ENCODE measurements at places on chromosomes 6 and 20.

DNA sequence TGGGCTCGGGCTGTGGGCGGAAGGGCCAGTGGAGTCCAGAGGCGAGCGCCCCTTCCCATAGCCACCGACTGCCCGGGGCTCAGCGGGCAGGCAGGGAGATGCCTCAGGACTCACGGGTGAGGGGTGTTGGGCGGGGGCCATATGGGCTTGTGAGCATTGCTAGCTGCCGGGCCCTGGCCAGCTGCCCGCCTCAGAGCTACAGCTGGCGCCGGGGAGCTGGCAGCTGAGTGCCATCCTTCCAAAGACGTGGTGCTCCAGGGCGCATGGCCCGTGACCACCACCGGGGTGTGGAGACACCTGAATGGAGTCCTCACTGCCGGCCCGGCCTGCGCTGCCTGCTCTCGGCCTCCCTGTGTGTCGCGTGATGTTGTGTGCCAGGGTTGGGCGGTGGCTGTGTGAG is 10.6 kb upstream of the RBBP8NL start:
- DNase-seq = no peak

DNA sequence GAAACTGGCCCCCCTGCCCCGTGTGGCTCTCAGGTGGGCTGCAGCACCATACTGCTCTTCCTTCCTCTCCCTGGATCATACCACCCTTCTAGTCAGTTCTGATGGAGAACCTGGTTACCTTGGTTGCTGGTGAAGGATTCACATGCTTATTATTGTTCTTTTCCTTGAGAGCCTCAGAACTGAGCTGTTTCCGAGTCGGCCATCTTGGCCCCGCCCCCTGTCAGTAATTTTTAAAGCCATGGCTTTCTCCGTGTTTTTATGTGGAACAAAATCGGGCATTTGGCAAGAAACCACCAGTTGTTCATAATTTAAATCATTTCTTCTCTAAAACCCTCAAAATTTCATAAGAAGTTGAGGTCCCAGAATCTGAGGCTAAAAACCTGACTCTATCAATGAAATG is 493.8 kb downstream of the NKAIN2 start:
- no peak for DNase-seq

GRCh38 chr20:63124092-63124781 is 91.7 kb downstream of the YTHDF1 start:
- DNase-seq = no peak

- no peak for DNase-seq
These were observed 16.2 kb upstream of the SLC22A16 start for GRCh38 chr6:110492584-110492983.

- no peak for DNase-seq
These were observed 174.8 kb downstream of the IBTK start for GRCh38 chr6:82072751-82073150.

DNA sequence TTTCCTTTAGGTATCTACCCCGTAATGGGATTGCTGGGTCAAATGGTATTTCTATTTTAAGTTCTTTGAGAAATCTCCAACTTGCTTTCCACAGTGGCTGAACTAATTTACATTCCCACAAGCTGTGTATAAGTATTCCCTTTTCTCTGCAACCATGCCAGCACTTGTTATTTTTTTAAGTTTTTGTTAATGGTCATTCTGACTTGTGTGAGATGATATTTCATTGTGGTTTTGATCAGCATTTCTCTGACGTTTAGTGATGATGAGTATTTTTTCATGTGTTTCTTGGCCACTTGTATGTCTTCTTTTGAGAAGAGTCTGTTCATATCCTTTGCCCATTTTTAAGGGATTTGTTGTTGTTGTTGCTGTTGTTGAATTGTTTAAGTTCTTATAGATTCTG is 871.1 kb downstream of the KIF16B start:
- no peak for DNase-seq

DNA sequence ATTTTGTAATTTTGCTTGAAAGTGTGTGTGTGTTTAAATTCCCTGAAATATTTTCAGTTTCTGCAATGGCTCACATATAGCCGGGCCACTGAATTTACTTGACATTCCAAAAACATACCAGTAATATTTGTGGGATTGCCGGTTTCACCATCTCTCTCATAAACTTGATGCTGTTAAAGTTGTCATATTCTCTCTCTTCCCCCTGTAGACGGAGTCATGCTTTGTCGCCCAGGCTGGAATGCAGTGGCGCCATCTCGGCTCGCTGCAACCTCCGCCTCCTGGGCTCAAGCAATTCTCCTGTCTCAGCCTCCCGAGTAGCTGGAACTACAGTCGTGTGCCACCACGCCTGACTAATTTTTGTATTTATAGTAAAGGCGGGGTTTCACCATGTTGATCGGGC is 122.1 kb downstream of the TIAM2 start:
- no peak for DNase-seq

DNA sequence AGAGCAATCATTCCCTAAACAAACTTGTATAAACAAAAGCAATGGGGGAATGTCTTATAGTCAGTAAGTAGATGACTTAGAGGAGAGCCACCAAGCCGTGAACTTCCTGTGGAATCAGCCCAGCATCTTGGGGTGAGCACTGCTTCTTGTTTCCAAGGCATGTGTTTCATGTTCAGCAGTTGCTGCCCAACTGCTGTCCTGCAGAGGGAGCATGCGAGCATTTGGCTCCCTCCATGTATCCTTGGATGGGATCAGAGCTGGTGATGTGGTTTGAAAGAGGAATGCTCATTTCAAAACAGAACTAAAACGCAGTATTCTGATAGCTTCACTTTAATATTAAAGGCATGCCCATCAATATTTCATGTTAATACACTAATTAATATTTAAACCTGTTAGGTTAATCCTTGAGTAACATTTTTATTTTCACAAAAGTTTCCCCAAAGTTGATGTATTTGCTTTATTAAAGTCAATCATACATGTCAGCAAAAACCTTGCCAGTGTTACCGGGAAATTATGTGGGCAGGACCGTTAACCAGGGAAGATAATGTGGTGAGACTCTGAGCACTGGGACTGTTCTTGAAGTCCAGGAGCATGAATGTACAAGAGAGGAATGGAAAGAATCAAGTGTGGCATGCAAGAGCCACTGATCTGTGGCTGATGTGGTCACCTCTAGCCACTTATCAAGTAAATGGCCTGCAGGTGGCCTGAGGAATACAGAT is 172.1 kb upstream of the GGTLC1 start:
- DNase-seq = peak; percentile 4

DNA sequence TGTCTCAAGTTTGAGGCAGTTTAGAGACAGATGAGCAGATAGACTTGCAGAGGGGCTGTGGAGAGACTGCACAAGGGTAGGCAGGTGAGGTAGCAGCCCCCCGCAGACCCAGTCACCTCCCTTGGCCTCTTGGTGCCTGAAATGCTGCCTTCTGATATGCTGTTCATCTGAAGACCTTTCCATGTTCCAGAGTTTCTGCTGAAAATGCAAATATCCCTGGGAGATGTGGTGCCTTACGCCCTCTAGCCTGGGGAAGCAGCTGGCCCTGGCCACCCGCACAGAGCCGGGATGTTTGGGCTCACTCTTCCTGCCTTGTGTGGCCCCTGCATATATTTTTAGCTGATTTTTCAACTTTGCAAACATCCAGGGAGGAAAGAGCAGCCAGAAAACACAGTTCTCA is 51.4 kb downstream of the TMEM242 start:
- no peak for DNase-seq

GRCh38 chr6:146741609-146742008 is 142.8 kb downstream of the ADGB start:
- DNase-seq = no peak

All from KG1 (cell line).